ENCODE measurements at places on chromosomes 1 and 21. TPM values are rescaled to one million over a fixed set of nuclear protein-coding genes. Genes with fewer than 3 reads are reported as not detected.

The TNNI3K gene
- 0.94 TPM for total RNA-seq

The RIPPLY3 gene
- not detected for total RNA-seq

The HSD17B7 gene
- total RNA-seq = 6.7 TPM

The PTAFR gene
- total RNA-seq = 16.3 TPM

The FCMR gene
- 117 TPM for total RNA-seq

The TMPRSS2 gene
- total RNA-seq = not detected

The RNU1-3 gene
- total RNA-seq = under 0.01 TPM

The MRPS15 gene
- total RNA-seq = 35.1 TPM

The LRRC39 gene
- total RNA-seq = 1.3 TPM

The KRTAP21-2 gene
- not detected for total RNA-seq

The MAP3K6 gene
- 2.0 TPM for total RNA-seq

The TAS1R1 gene
- 0.10 TPM for total RNA-seq

The KCNC4 gene
- 2.8 TPM for total RNA-seq

The KCNT2 gene
- total RNA-seq = 0.21 TPM

The ZNF648 gene
- total RNA-seq = not detected

The TMEM240 gene
- total RNA-seq = not detected

The UTS2 gene
- total RNA-seq = 1.4 TPM

The SLC44A5 gene
- 0.52 TPM for total RNA-seq

The HES3 gene
- not detected for total RNA-seq

The ESPN gene
- total RNA-seq = 0.52 TPM

The CRTC2 gene
- total RNA-seq = 31.2 TPM

The PRPF38B gene
- 58.4 TPM for total RNA-seq

The AJAP1 gene
- total RNA-seq = under 0.01 TPM

The CD1B gene
- total RNA-seq = 0.52 TPM

The GLMN gene
- total RNA-seq = 11.8 TPM

The FABP3 gene
- not detected for total RNA-seq

The C8B gene
- total RNA-seq = not detected

The LIN28A gene
- total RNA-seq = not detected

The NSUN4 gene
- 10.8 TPM for total RNA-seq
